Chondrocyte (in vitro differentiated cells): ENCODE measurements at places on chromosomes 1 and 21. TPM values are rescaled to one million over a fixed set of nuclear protein-coding genes. Genes with fewer than 3 reads are reported as not detected.

DNA sequence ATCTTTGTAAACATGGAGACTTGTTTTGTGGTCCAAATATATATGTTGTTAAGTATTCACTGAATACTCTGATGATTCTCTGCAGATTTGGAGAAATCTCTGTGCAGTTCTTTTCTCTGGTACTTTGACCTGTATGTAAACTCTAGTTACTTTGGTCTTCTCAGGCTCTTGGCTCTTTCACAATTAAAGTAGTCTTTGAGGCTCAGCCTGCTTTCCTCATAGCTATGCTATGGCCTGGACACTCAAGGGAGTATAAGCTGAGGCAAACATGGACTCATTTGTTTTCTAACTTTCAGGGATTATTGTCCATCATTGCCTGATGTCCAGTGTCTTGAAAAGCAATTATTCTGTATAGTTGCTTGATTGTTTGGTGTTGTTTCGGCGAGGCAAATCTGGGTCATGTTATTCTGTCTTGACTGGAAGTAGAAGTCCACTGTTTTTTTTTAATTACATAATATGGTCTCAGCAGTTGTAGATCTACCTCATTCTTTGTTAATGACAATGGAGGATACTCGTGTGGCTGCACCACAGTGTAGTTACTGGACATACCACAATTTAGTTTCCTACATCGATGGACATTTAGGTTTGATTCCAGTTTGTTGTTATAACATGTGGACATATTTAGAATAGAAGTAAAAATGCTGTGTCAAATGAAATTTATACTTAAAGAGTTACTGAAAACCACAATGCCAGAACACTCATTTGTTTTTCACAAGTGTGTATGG lies 9.2 kb downstream of the PTBP2 start:
- peaks cover 18% of the 10 kb centered on the region for H3K36me3 ChIP-seq
- H3K27ac ChIP-seq: peak overlapping the region; percentile 88
- DNase-seq: no peak
- no peaks in the 10 kb centered on the region for H3K27me3 ChIP-seq
- H3K4me3 ChIP-seq: no peak overlapping the region
- peaks cover 45% of the 10 kb centered on the region for H3K4me1 ChIP-seq

DNA sequence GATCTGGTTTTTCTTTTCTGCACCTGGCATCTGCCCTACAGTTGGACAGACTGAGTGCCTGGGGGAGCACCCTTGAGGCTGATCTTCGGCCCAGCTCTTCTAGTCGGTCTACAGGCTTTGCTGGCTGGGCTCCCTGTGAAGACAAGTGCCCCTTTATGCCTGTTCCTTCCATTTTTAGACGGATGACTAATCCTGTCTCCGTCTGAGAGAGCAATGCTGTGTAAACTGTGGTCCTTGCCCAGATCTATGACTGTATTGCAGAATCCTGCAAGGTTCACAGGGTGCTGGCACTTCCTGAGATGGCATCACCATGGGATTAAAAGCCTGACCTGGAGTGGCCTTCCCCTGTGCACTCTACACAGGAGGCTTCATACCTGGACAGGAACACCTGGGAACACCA lies 47.6 kb upstream of the SAMD13 start:
- H3K27ac ChIP-seq: peak overlapping the region; percentile 96
- peaks cover 2% of the 10 kb centered on the region for H3K36me3 ChIP-seq
- H3K4me3 ChIP-seq: no peak overlapping the region
- peaks cover 41% of the 10 kb centered on the region for H3K4me1 ChIP-seq
- no peak for DNase-seq

GRCh38 chr1:186577216-186577615 lies 103.0 kb downstream of the PTGS2 start:
- no peaks in the 10 kb centered on the region for H3K36me3 ChIP-seq
- H3K27me3 ChIP-seq: no peaks in the 10 kb centered on the region
- no peak overlapping the region for H3K27ac ChIP-seq

DNA sequence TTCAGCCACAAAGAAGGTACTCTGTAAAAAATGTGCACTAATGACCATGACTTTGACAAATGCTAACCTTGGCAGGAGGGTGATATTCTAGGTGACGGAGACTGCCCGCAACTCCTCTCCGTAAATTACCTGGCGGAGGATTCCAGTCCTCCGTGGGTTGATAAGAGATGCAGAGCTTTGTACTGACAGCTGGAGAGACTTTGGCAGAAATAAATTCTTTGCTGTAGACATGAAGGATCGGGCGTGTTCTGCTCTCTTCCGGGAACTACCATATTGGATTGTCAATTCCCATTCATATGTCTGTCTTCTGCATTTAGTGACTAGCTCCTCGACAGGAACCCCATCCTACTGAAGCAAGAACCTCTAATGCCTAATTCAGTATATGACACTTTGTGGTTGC lies 158.3 kb upstream of the KAZN start:
- no peak overlapping the region for H3K27ac ChIP-seq
- no peaks in the 10 kb centered on the region for H3K27me3 ChIP-seq
- H3K36me3 ChIP-seq: no peaks in the 10 kb centered on the region

DNA sequence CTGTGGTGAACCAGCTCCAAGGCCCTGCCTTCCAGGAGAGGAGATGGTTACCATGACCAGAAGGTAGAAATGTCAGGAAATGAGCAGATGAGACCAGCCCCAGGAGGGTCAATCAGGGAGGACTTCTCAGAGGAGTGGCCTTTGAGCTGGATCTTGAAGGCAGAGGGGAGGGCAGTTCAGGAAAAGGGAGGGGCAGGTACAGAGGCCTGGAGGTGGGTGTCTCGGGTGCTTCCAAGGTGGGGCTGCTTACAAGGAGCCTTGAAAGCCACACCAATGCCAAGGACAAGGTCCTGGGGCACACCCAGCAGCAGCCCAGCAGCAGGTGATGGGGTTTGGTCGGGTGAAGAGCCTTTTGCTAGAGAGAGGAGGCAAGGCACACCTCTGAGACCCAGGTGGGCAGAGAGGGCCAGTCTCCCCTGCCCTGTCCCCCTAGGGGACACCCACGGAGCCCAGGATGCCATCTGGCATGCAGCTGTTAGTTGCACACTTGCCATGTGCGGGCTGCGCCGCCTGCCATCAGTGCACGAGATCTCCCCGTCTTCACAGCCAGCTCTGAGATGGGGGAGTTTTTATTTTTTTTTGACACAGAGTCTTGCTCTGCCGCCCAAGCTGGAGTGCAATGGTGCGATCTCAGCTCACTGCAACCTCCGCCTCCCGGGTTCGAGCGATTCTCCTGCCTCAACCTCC lies 18.5 kb downstream of the SLC66A1 start:
- no peaks in the 10 kb centered on the region for H3K27me3 ChIP-seq
- no peak overlapping the region for H3K4me3 ChIP-seq
- no peak overlapping the region for H3K27ac ChIP-seq
- DNase-seq: no peak

Gene C1QTNF12
- 1.3 to 2.1 TPM (median 1.7 TPM) in 3 replicates for total RNA-seq
